ENCODE measurements at places on chromosomes 3 and 15.
A peak's percentile ranks its signal among the peaks of the same experiment; 100 is the strongest.

- DNase-seq = no peak
Measured at GRCh38 chr3:47916201-47916600, 100.0 kb downstream of the MAP4 start.

GRCh38 chr3:177672252-177672911 is 475.1 kb upstream of the TBL1XR1 start:
- no peak for DNase-seq

- no peak for DNase-seq
Measured at GRCh38 chr3:193132241-193132640, 108.8 kb upstream of the PLAAT1 start.

DNA sequence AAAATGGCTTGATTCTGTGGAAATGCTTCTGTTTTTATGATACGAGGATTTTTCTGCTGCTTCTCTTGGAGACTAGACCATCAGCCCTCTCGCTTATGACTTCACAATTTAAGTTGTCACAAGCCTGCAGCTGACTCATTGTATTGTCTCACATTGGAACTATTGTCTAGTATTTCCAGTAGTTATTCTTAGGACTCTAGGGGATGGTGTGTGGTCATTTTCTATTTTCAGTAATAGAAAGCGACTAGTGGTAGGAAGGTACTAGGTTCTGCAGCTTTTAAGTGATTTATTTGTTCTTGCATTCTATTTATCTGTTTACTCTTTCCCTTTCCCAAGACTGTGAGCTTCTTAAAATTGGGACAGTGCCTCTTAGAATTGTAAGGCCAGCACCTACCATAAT is 66.3 kb upstream of the CRTC3 start:
- no peak for DNase-seq

- DNase-seq = no peak
Measured at GRCh38 chr3:106183762-106184391, 315.1 kb upstream of the CBLB start.

GRCh38 chr3:118468801-118469200 is 565.8 kb downstream of the IGSF11 start:
- no peak for DNase-seq

DNA sequence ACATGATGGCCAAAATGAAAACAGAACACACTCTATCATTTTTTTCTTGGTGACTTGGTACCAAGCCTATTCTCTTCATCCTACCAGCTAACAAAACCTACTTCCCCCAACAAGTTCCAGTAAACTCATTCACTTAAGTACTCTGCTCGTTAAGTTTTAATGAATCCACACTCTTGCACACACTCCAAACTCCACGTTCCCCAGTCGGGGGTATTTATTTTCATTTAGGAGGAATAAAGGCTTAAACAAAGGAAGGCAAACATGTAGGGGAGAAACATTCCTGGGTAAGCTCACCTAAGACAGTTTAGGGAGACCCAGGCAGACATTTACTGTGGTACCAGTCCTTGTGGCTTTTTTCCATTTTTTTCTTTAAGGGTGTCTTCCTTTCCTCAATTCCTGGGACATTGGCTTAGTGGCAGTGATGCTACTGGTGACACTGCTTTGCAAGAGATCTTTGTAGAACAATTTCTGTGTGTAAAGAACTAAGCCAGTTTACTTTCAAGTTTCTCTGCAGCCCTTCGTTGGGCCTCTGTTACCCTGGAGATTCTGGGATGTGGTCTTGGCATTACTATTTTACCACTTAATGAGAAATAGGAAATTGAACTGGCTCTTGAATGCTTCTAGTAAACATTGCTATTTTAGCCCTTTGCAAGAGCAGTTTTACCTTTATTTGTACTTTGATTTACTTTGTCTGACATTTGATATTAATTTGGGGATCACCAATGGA is 117.3 kb upstream of the C15orf61 start:
- no peak for DNase-seq

DNA sequence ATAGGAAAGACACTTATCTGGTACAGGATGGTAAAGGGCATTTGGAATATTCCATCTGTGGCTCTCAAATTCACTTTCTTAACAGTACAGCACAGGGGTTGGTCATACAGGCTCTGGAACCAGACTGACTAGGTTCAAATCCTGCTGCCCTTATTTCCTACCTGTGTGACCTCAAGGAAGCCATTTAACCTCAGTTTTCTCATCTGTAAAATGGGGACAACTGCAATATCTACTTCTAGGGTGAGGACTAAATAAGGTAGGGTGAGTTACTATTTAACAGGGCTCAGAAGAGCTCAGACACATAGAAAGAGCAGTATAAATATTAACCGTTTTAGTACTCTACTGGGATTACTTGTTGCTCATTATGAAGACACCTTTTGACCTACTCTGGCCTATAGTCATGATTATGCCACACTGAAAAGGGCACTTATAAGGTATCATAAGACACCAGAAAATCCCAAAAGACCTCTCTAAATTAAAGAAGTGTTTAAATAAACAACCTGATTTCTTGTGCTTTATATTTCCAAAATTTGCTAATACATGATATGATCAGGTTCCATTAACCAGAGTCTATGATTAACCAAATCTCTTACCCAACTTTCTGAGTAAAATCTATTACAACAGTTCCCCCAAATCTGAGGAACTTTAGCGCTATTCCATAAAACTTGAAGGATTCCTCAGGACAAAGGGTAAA is 6.5 kb downstream of the RFTN1 start:
- DNase-seq = no peak

DNA sequence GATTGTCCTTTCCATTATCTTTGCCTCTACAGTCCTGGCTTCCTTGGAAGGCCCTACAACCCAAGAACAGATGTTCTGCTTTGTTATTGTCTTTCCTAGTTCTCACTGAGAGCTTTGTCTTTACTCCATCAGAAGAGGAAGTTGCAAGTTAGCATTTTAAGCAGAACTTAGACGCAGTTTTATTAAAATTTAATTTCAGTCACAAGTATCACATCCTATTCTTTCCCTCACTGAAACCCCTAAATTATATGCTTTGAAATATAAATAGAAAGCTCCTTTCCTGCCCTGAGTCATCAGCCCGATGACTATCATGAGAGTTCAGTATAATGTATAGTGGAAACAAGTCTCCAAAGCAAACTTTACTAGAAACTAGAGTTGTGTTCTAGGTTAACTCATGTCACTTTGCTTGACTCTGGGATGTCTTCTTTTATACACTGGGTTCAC is 291.2 kb upstream of the RBMS3 start:
- no peak for DNase-seq

GRCh38 chr3:187403768-187404288 is 35.6 kb downstream of the RTP4 start:
- DNase-seq = no peak

DNA sequence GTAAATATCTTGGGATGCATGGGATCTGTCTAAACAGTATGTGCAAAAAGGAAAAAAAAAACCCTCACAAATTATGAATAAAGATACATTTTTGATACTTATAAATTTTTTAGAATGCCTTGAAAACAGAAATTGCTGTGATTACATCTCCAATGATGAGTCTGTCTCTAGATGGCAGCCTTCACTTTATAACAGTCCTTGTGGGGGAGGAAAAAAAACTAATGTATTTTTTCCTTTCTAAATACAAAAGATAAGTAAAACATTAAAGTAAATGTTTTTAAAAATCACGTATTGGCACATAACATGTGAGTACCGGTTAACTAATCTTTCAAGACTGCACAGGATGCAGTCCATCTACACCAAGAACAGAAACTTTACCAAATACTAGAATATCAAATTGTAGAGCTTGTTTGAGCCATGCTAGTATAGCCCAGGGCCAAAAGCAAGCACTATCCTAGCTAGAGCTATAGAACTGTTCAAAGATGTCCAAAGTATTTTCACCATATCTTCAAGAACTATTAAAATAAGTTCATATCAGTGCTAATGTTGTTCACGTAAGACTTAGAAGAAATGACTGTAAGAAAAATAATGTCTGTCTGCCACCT is 206.4 kb downstream of the STAG1 start:
- DNase-seq = no peak

DNA sequence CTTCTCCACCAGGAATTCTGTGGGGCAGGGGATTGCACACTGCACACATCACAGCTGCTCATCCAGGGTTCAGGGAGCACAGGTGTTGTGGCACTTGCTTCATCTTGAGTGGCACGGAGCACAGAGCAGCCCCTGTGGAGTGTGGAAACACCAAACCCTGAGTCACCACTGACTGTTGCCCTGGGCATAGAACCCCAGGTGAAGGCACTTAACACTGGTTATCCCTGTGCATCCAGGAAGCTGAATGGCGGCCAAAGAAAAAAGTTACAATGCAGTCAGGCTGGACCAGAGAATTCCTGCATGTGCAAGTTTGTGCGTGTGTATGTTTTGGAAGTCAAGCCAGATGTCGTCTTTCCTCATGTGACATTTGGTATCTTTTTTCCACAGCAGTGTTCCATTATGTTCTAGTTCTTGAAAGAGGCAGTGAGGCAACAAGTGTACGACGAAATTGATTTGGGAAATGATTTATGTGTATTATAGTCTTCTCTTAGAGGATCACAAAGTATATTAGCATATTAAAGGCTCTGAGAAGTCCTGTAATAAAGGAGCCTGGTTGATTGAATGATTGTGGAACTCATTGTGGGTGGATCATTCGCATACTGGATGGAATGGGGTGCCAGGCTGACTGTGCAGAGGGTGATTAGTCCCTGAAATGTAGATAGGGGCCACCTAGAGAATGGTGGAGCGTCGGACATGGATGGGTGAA is 292.3 kb downstream of the TLE3 start:
- DNase-seq = no peak

DNA sequence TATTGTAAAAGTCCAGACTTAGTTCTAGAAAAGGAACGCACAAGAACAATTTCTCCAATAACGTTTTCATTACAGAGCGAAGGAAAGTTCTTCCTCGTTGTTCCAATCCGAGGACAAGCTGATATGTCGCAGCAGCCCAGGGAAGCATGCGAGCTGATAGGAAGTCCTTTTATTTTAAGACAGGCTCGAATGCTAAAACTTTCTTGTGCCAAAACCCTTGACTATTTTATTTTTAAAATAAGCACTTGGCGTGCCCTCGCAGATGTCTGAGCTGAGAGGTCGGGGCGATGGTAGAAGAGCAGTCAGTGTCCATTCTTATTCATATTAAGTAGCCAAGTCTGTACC is 433 bp upstream of the MITF start:
- no peak for DNase-seq

DNA sequence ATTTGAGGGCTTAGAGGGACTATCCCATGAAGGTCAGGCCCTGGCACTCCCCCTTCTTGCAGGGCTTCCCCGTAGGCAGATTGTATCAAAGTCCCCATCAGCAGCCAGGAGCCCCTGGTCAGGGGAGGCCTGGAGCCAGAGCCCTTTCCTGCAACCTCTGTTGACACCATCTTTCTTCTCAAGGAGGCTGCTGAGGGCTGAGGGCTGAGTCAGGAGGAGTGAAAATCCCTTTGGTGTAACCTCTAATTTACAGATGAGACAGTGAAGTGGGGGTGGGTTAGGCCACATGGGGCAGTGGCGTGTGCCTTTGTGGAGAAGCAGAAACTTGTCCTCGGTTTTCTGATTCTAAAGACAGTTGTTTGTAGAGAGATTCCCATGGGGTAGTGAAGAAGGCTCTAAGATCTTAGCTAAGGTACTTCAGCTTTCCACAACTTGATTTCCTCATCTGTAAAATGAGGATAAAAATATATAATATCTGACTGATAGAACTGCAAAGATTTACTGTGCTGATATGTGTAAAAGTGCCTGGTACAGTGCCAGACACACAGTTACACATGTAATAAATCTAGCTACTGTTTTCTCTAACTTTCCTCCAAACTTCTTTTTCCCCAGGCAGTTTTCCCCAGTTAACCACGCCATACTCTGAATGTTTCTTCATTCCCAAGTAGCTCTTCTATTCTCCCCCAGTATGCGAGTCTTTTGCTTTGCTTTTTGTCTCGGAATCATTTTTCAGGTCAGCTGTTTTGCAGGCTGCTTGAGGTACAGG is 249.4 kb upstream of the TPM1 start:
- DNase-seq = no peak

DNA sequence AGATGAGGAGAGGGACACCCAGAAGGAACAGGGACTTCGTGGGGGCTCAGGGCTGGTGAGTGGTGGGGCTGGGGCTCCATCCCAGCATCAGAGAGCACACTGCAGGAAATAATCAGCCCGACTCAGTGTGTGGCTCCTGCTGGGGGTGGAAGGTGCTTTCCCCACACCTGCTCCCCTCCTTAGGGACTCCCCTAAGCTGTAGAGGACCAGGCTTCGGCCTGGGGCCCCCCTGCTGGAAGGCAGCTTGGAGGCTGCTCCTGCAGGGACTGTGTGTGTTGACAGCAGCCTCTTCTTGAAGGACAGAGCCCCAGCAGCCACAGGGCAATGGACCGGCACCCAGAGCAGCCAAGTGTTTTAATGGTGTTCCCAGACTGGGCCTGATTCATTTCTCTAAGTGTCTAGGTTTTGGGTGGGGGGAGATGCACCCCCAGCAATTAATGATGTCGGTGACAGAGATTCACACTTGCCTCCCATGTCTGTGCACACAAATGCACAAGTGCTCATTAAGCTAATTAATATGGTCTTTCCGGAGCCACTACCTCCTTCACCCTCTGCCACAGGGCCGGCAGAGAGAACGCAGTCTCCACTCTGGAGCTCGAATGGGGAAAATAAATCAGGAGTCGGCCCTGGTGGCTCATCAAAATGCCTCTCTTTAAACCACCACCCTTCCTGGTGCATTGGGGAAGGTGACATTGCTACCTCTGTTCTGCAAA is 16.9 kb upstream of the FGD5 start:
- no peak for DNase-seq

- DNase-seq = no peak
Measured at GRCh38 chr3:44476181-44476611, 1.3 kb downstream of the ZNF445 start.

DNA sequence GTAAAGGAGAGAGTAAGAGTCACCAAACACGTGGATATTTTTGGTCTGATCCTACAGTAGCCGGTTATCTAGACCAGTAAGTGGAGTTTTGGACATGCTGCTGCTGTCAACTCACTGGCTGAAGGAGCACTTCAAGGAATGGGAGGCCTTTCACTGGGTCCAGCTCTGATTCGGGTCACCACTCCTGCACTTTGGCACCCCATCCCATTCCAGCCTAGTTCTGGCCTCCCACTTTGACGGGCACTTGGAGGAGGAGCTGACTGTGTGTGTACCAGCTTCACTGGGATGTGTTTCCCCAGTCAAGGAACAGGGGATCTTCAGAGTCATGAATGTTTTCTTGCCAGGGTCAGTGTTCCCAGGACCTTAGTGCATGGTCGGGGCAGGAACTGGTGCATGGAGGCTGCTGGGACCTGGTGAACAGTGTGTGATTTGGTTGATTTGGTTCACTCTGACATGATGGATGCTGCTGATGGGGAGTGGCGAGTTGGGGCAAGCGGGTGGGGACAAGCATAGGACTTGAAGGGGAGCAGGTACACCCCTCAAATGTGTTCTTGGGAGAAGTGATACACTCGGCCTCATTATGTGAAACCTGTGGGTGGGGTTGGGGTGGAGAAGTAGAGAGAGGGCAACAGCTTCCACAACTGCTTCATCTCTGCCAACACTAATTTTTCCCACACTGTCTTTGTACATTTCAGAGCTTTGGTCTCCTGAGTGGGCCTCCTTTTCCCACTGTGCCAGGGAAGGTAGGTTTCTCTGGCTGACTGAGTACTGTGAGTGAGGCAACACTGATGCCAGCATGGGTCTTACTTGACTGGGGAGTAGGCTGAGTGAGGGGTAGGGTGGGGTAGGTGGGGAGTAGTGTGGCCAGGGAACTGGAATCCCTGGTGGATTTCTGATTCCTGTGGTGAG is 64.0 kb downstream of the RGMA start:
- DNase-seq = peak; percentile 43

Data from left lobe of liver (tissue), 2 donors.